Left renal pelvis (tissue), 4 donors: ENCODE measurements at places on chromosomes 6 and 20. TPM values are rescaled to one million over a fixed set of nuclear protein-coding genes. Genes with fewer than 3 reads are reported as not detected.
A peak's percentile ranks its signal among the peaks of the same experiment; 100 is the strongest.

EDN1 gene
- polyA plus RNA-seq, result 1.9 TPM

DNA sequence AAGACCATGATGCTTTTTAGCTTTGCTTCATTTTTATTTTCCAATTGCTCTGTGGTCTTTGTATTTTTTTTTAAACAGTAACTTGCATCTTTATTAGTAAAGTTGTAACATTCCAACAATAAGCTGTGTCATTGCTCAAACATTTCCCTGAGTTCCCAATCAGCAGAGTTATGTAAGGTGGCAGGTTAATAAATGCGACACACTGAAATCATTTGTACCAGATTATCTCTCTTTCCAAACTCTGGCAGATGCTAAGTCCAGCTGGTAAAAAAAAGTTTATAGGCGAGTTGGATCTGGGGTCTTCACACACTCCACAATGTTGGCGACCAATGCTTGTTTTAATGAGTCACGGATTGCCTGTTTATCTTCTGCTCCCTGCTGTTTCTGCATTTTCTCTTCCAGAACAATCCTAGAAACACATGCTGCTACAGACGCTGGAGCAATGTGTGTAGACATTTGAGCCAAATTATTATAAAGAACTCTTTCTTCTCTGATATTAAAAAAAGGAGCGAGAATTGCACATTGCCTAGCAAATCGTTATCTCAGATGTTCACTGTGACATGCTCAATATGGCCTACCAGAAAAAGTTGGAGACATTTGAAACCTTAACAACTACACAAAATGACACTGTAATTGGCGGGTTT, 113.6 kb upstream of the IFNGR1 start:
- no peak for DNase-seq

- DNase-seq, result peak; percentile 72
Measured at GRCh38 chr20:31968291-31969126, 558 bp downstream of the XKR7 start.

DNA sequence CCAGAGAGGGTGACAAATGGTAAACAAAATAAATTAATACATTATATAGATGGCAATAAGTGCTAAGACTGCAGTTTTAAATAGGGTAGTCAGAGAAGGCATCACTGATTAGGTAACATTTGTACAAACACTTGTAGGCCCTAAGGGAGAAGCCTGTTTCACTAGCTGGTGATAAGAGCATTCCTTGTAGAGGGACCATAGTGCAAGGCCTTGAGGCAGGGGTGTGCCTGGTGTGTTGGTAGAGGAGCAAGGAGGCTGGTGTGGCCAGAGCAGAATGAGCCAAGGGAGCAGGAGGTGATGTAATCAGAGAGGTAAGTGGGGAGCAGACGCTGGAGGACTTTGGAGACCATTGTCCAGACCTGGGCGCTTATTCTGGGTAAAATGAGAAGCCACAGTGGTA, 70.7 kb downstream of the ANKRD6 start:
- DNase-seq, result no peak

DNA sequence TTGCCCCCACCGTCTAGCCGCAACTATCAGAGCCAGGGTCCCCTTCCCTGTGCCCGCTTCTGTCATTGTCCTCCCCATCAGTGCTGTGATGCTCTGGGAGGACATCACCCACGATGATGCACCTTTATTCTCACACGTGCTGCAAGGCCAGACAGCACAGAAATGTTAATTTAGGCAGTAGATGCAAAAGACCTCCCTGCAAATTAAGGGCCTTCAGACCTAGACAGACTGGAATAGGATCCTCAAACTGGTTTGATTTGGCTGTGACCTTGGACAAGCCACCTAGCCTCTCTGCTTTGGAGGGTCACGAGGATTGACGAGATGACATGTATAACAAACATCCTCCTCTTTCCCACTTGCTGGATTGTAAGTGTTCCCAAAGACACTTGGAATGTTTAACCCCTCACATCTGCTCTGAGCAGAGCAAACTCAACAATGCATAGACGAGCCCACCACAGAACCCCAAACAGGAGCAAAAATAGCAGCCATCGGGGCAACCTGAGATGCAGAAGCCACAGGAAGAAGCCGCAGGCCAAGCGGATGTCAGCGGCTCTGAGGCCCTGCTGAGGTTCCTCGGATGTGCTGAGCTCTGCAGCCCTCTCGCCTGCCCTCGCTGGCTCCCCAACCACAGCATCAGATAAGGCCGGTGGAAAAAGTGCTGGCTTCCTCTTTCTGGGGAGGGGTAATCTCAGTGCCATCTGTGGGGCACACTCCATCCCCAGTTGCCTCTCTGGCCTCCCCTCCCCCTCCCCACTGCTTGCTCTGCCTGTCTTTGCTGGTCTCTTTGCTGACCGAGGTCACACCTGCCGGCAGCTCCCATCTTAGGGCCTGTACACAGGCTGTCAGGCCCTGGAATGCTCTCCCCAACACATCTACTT, 35.3 kb downstream of the TOX2 start:
- DNase-seq, result no peak

AGER gene
- polyA plus RNA-seq, result 30.0 TPM

VNN1 gene
- polyA plus RNA-seq, result 0.17 TPM

DNA sequence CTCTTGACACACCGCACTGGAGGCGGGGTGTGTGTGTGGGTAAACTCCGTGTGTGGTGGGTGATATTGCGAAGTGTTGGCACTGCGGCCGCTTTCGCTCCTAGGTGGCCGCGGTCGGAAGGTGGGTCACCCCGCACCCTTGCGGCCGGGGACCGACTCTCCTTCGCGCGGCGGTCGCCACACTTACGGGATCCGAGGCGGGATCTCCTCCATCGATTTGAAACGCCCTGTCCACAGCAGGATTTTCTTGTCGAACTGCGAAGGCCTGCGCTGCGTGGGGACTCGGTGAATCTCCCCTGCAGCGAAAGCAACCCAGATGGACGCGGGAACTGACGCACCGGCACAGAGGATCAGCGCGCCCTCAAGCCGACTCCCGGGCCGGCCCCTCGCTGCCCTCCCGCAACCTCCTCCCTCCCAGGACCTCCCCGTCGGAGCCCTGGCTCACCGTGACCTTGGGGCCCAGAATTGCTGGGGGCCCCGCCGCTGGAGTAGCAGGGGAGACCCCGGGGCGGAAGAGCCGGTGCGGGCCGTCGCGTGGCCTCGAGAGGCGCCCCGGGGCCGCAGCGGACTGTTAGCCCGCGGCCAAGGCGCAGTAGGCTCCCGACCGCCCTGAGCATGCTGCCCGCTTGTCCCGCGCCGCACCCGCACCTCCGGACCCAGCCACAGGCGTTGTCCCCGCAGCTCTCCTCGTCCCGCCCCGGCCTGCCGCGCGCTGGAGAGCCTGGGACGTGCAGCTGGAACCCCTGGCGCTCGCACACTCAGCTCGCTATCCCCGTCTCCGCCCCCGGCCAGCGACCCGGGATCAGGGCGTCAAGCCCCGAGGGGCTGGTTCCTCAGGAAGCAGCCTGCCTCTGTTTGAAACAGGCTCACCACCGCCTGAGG, at the start of gene FAM162B:
FAM162B (minus strand) TSS at position 759 of the 881 bp plus-strand sequence; CDS start at position 616, 143 bp downstream.
- DNase-seq, result no peak

GINS1 gene
- 11.6 TPM for polyA plus RNA-seq

GRCh38 chr6:134115715-134116074, 63.3 kb upstream of the SLC2A12 start:
- DNase-seq, result no peak

- no peak for DNase-seq
Measured at GRCh38 chr6:156900292-156900691, 123.1 kb downstream of the ARID1B start.

DNA sequence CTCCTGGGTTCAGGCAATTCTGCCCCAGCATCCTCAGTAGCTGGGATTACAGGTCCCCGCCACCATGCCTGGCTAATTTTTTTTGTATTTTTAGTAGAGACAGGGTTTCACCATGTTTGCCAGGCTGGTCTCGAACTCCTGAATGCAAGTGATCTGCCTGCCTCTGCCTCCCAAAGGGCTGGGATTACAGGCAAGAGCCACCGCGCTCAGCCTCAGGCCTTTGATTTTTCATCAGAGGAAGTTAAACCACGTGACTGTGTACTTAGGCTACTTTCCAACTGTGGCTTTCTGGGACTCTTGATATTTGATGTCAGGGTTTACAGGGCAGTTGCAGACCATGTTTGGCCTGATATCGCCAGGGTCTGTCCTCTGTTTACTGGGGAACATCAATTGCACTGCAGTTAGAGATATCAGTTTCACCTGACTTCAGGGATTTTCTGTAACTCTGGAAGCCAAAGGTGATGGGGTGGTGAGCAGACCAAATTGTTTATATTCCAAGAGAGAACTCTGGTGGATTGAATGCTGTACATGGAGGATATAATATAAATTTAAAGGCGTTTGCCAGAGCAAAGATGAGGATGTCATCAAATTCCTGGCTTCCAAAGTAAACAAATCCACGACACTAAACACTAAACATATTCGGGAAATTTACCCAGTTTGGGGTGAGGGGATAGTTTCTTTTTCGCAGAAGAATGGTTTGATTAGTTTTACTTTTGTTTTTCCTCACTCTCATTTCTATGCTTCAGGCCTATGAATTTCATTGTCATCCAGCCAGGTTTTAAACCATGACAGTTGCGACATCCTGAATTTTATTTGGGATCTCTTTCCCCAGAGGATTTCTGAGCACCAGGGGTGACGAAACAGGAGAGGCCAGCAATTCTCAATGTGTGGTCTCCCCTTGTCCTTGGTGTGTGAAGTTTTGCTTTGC, 4.2 kb downstream of the PSMF1 start:
- peak; percentile 11 for DNase-seq

- no peak for DNase-seq
Measured at GRCh38 chr20:24695529-24696225, 226.2 kb downstream of the SYNDIG1 start.

- DNase-seq, result no peak
Measured at GRCh38 chr20:19644085-19644484, 114.0 kb upstream of the RIN2 start.

DNA sequence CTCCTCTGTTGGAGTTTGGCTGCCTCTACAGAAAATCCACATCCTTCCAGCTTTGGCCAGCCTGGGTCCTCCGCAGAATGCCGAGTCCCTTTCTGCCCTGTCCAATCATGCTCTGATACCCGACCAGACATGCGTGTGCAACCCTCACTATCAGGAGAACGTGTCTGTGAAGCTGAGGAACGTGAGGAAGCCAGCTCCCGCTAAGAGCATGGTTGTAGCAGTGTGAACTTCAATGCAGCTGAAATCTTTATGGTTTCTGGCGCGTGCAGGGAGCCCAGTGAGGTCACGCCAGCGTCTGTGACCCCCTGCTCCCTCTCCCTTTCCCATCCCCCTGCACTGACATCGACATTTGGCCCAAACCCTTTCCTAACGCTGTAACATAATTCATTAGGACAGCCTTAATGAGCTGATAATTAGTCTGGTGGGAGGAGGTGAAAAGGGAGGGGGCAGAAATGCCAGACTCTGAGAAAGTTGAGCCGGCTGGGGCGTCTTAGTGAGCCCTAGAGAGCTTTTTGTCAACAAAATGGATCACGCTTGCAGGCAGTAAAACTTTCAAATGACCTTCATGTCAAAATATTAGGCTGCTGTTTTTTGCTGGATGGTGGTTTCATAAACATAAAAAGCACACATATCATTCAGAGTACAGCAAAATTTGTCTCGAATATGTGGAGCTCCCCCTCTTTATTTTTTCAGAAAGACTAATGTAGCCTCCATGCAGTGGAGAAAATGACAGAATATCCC, 423.3 kb downstream of the QKI start:
- peak; percentile 77 for DNase-seq

FOXS1 gene
- 8.4 TPM for polyA plus RNA-seq

OXT gene
- 0.93 TPM for polyA plus RNA-seq

- no peak for DNase-seq
Measured at GRCh38 chr6:31308050-31308844, 36.4 kb upstream of the HLA-C start.

DNA sequence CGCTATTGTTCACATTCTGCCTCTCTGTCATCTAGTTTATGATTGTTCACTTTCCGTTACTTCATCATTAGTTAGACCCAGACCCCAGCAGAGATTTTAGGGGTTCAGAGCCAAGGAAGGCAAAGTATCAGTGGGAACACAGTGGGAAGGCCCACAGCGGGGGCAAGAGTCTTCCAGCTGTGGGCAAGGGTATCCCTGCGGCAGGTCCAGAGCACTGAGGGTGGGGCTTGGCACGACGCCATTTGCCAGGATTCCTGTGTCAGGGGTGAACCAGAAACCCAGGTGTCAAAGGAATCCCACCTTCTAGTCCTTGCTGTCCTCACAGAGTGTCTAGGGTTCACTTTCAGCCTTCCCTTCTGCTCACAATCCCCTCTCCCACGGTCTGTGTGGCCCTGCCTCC, 13.3 kb downstream of the RAET1E start:
- DNase-seq, result no peak

GRCh38 chr6:21533678-21534077, 59.9 kb upstream of the SOX4 start:
- no peak for DNase-seq

DNA sequence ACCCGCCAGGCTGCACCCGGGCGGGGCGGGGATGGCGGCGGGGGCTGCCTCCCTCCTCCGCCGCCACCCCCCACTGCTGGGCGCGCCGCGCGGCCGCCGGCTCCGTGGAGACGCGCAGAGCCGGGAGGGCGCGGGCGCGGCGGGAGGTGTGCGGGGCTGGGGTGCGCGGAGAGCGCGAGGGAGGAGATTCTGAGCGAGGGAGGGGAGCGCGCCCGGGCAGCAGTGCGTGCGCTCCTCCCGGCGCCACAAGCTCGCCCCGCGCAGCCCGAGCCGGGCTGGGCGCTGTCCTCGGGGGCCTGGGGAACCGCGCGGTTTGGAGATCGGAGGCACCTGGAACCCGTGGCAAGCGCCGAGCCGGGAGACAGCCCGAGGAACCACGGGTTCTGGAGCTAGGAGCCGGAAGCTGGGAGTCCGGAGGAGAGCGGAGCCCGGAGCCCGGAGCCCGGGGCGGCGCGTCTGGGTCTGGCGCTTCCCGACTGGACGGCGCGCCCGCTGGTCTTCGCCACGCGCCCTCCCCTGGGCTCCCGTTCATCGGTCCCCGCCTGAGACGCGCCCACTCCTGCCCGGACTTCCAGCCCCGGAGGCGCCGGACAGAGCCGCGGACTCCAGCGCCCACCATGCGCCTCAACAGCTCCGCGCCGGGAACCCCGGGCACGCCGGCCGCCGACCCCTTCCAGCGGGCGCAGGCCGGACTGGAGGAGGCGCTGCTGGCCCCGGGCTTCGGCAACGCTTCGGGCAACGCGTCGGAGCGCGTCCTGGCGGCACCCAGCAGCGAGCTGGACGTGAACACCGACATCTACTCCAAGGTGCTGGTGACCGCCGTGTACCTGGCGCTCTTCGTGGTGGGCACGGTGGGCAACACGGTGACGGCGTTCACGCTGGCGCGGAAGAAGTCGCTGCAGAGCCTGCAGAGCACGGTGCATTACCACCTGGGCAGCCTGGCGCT, at the start of gene NTSR1:
NTSR1 (plus strand) TSS at position 246 of the 946 bp plus-strand sequence; CDS start at position 618, 372 bp downstream.
- DNase-seq, result no peak

CDSN gene
- not detected for polyA plus RNA-seq

- DNase-seq, result no peak
Measured at GRCh38 chr6:56364431-56364826, 117.0 kb upstream of the COL21A1 start.

RGS17 gene
- 3.4 TPM for polyA plus RNA-seq

- DNase-seq, result no peak
Measured at GRCh38 chr6:16043171-16044135, 85.4 kb upstream of the MYLIP start.

DNA sequence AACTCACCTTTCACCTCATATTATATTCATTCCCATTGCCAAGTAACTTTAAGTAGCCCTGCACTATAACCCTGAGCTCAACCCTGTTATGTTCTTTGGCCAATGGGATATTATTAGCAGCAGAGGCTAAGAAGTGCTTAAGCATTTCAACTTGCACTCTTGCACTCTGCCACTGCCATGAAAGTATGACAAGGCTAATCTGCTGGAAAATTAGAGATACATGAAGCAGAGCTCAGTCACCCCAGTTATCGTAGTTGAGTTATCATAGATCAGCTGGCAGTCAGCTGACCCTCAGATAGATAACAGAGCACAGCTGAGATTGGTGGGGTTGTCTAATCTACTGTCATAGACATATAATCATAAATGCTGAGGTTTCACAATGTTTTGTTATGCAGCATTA, 209.4 kb upstream of the RUNX2 start:
- DNase-seq, result no peak
